ENCODE measurements at places on chromosomes 3 and 15. TPM values are rescaled to one million over a fixed set of nuclear protein-coding genes. Genes with fewer than 3 reads are reported as not detected.

GRCh38 chr3:149004622-149005021, 13.3 kb downstream of the GYG1 start:
- peaks cover 4% of the 10 kb centered on the region for H3K36me3 ChIP-seq
- peak; percentile 64 for DNase-seq
- H3K4me1 ChIP-seq: no peaks in the 10 kb centered on the region
- no peaks in the 10 kb centered on the region for H3K27me3 ChIP-seq
- no peak overlapping the region for H3K4me3 ChIP-seq

- no peak for DNase-seq
- H3K27me3 ChIP-seq: no peaks in the 10 kb centered on the region
- no peak overlapping the region for H3K27ac ChIP-seq
- H3K36me3 ChIP-seq: no peaks in the 10 kb centered on the region
Observed at GRCh38 chr3:143795874-143796273, 52.4 kb downstream of the SLC9A9 start.

DNA sequence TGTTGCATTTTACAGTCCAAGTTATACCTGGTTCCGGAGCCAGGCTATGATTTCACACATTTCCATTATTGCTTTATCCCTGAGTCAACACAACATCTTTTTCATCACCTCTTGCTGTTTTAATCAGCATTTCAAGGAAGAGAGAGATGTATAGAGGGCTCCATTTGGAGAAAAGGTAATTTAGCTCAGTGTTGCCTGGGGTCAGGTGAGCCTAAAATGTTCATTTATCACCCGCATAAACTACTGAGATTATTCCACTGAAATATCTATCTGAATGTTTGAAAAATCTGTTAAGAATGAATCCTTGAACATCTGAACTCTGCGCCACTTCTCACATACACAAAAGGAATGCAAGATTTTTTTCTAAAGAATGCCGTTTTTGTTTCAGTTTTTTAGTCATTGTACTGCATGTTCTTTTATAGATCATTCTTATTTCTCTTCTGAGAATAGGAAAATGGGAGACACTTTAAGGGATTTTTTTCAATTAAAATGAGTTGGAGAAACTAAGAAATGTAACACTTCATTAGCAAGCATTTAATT, 51.5 kb upstream of the AGTR1 start:
- no peaks in the 10 kb centered on the region for H3K4me1 ChIP-seq
- no peaks in the 10 kb centered on the region for H3K27me3 ChIP-seq
- no peak overlapping the region for H3K27ac ChIP-seq
- H3K4me3 ChIP-seq: no peak overlapping the region
- no peaks in the 10 kb centered on the region for H3K36me3 ChIP-seq
- no peak for DNase-seq

GRCh38 chr15:67076147-67076843, 10.9 kb downstream of the SMAD3 start:
- no peaks in the 10 kb centered on the region for H3K36me3 ChIP-seq
- no peaks in the 10 kb centered on the region for H3K27me3 ChIP-seq
- no peak for DNase-seq
- peaks cover 7% of the 10 kb centered on the region for H3K4me1 ChIP-seq
- H3K27ac ChIP-seq: no peak overlapping the region
- no peak overlapping the region for H3K4me3 ChIP-seq

- no peak overlapping the region for H3K27ac ChIP-seq
- H3K36me3 ChIP-seq: no peaks in the 10 kb centered on the region
- no peak overlapping the region for H3K4me3 ChIP-seq
- peaks cover 3% of the 10 kb centered on the region for H3K4me1 ChIP-seq
- DNase-seq: peak; percentile 30
- H3K27me3 ChIP-seq: peaks cover 4% of the 10 kb centered on the region
Observed at GRCh38 chr15:65980824-65981456, 111.6 kb downstream of the RAB11A start.

DNA sequence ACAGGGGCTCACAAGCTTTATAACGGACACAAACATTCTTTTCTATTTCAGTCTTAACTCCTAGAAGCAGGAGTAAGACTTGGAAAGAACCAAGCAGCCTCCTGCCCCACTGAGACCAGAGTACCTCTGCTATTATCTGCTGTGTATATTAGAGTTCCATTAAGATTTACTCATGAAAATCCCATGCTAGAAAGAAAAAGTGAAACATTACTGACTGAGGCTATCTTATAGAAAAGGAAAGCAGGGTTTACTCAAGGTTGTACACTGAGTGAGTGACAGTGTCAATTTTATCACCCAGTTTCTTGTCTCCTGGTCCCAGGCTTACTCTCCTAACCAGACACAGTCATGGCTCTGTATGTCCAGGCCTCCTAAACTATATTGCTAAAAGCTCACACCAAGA, 97.9 kb upstream of the SOX2 start:
- H3K4me1 ChIP-seq: no peaks in the 10 kb centered on the region
- H3K27me3 ChIP-seq: no peaks in the 10 kb centered on the region
- no peak for DNase-seq
- H3K36me3 ChIP-seq: no peaks in the 10 kb centered on the region

Gene GOLGA6L10
- total RNA-seq: 0.36 TPM

Gene MINAR1
- 0.57 TPM for total RNA-seq

Gene ITIH1
- total RNA-seq: 3.5 TPM

Gene P2RY14
- 0.09 TPM for total RNA-seq

Gene LOXL1
- 22.5 TPM for total RNA-seq

Gene ZKSCAN7
- 5.6 TPM for total RNA-seq
